Neural crest cell (in vitro differentiated cells): ENCODE measurements at places on chromosomes 6 and 20. TPM values are rescaled to one million over a fixed set of nuclear protein-coding genes. Genes with fewer than 3 reads are reported as not detected.

The CRISP3 gene
- total RNA-seq, result not detected in 2 replicates

The ZC2HC1B gene
- not detected in 2 replicates for total RNA-seq

The C6orf15 gene
- total RNA-seq, result not detected in 2 replicates

The CCN2 gene
- total RNA-seq, result 20.3 and 24.2 TPM in 2 replicates

The OR2H1 gene
- total RNA-seq, result not detected in 2 replicates

The RCAN2 gene
- 3.6 TPM in 2 replicates for total RNA-seq

The SIRPD gene
- total RNA-seq, result not detected in 2 replicates

The NR2E1 gene
- not detected in 2 replicates for total RNA-seq

The ABRACL gene
- 66.8 and 66.9 TPM in 2 replicates for total RNA-seq

The TRIM10 gene
- total RNA-seq, result not detected in 2 replicates

The DNMT3B gene
- 57.3 and 58.0 TPM in 2 replicates for total RNA-seq

The AGER gene
- 25.7 and 26.0 TPM in 2 replicates for total RNA-seq

The ZNF334 gene
- 21.0 and 21.4 TPM in 2 replicates for total RNA-seq

The HLA-G gene
- total RNA-seq, result not detected in 2 replicates

The HLA-DPB1 gene
- total RNA-seq, result 18.7 and 20.4 TPM in 2 replicates

The ESR1 gene
- not detected in 2 replicates for total RNA-seq

The TMEM200A gene
- total RNA-seq, result 2.9 and 3.2 TPM in 2 replicates

The SEMG1 gene
- total RNA-seq, result not detected in 2 replicates

The COX4I2 gene
- not detected in 2 replicates for total RNA-seq

The NRN1 gene
- total RNA-seq, result 1.3 and 1.5 TPM in 2 replicates

The CST7 gene
- not detected in 2 replicates for total RNA-seq

The OR2J3 gene
- total RNA-seq, result not detected in 2 replicates

The HCK gene
- total RNA-seq, result not detected in 2 replicates

The STMND1 gene
- not detected in 2 replicates for total RNA-seq

The RGS17 gene
- total RNA-seq, result 3.5 and 4.7 TPM in 2 replicates

The WFDC13 gene
- not detected in 2 replicates for total RNA-seq

The JARID2 gene
- 33.9 and 34.5 TPM in 2 replicates for total RNA-seq

The CGAS gene
- 0.63 and 1.3 TPM in 2 replicates for total RNA-seq

The EPPIN gene
- total RNA-seq, result not detected in 2 replicates
